ENCODE measurements at places on chromosomes 2 and 18.

- peak; percentile 20 for DNase-seq
Observed at GRCh38 chr2:188046437-188046836, 245.2 kb upstream of the GULP1 start.

DNA sequence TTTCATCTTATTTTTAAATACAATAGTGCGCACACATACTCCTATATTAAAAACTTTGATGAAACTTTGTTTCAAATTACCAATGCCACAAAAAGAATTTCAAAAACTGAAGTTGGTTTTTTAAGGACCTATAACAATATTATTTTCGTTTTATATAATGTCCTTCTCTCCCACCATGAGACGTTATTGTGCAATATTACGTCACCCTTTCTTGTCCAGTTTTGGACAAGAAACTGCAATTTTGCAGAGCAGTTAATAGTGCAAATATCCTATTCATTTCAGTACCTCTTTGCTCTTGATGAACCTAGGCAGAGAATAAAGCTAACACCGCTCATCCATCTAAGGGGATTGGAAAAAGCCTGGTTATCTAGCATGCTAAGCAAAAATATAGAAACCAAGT lies 9.7 kb upstream of the ZNF516 start:
- DNase-seq: no peak

DNA sequence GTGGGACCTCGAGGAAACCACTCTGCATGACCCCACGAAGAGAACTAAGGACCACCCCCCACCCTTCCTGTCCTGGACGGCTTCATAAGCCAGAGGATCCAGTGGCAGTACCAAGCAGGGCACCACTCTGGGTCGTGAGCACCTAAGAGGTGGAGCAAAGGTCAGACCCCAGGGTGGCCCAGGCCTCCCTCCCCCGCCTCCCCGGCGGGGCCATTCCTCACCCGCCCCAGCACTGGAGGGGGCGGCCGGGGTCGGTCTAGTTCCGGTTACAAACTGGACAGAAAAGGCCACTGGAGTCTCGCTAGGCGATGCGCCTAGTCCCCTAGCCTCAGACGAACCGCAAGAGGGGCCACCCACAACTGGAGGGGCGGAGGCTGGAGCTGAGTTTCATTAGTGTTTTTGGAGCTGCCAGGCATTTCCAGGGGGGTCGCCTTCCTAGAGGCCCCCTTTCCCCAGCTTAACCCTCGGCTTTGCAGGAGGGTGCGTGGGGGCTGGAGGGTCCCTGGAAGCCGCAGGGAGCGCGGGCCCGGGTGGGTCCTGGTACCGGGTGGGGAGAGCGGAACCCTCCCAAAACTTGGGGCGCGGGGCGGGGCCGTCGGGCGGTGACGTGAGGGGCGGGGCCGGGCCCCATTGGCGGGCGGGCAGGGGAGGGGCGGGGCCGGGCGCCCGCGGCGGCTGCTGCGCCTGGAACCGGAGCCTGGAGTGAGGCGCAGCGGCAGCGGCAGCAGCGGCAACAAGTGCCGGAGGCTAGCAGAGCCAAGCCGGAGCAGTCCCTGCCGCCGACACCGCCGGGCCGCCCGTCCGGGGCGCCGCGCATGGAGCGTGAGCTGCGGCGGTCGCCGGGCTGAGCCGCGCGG lies at the start of gene B3GNT2:
Gene B3GNT2 (plus strand): TSS at position 695 of the 857 bp plus-strand sequence. CDS start 26,106 bp downstream, outside the sequence.
- DNase-seq: peak; percentile 68

GRCh38 chr18:41072946-41073345 lies 882.1 kb upstream of the PIK3C3 start:
- DNase-seq: no peak

GRCh38 chr2:31314761-31315160 lies 80.8 kb downstream of the EHD3 start:
- DNase-seq: no peak

- no peak for DNase-seq
Observed at GRCh38 chr2:168470320-168471162, 14.5 kb downstream of the CERS6 start.

DNA sequence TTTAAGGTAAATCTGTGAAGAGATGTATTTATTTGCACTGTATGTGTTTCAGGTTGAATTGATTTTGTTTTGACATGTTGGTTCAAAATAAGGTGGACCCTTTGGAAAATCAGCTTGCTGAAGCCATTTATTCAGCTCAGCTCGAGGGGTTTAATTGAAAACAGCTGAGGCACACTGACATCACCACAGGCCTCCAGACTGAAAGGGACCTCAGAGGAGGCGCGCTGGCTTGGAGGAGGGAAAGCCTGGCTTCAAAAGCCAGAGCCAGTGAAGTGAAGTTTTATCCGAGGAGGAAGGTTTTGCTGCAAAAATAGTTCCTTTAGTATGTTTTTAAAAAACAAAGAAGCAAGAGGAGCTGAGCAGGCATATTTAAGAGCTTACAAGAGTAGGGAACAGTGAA lies 26.9 kb upstream of the DNMT3A start:
- DNase-seq: no peak

DNA sequence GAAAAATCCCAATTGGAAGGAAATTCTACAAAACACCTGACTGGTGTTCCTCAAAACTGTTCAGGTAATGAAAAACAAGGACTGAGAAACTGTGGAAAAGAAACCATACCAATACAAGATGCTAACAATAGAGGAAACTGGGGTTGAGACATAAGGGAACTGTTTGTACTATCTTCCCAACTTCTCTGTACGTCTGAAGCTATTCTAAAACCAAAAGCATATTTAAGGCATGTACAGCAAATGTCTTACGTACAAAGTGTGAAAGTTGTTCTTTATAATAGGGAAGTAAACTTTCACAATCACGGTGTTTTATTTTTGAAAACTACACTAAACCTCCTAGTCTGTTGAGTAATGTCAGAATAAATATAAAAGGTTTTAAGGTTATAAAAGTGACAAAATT lies 776.1 kb upstream of the RAB6C start:
- no peak for DNase-seq

DNA sequence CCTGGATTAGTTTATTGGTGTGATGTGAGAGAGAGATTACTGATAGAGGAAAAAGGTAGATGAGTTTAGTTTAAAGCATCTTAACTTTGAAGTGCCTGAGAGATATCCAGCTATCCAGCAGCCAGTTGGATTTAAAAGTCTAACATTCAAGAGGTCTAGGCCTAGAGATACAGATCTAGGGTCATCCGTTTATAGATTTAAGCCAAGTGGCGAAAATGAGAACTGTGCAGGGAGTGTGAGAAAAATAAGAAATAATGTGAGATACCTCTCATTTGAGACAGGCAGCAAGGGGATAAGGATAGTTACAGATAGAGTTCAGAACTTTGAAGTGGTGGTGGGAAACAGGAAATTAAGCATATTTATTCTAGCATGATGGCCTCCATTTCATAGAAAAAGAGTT lies 5.3 kb upstream of the ORC2 start:
- DNase-seq: no peak

GRCh38 chr2:199875400-199875799 lies 24.4 kb upstream of the FTCDNL1 start:
- DNase-seq: no peak

DNA sequence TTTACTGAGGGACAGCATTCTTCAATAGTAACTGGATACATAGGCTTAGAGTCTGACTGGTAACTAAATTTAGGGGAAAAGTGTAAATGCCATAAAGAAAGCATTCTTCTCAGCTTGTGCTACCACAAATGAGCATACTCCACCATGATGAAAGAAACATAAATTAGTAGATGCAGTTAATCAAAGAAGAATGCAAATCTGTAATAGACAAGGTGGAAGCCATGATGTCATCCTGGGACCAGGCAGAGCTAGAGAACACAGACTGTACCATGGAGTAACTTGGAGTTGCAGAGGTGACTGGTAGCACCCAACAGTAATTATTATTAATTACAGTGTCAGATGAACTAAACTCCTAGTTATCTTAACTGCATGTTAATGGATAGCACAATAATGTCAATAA lies 51.7 kb downstream of the RBKS start:
- DNase-seq: no peak

DNA sequence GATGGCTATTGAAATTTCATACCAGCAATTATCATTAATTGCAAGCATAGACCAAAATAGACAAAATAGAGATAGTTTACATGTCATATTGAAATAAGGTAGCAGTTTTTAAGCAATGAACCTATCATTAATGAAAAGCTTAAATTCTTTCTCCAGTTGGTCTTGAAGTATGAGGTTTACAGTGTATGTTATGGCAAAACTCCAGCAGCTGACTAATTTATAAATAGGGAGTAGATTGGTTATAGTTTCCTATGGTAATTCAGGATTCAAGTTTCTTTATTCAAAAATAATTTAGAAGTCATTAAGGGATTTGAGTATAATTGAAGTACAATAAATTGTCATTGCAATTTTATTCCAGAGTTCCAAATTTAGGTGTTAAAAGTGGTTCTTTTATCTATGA lies 69.6 kb upstream of the COL5A2 start:
- DNase-seq: peak; percentile 56

DNA sequence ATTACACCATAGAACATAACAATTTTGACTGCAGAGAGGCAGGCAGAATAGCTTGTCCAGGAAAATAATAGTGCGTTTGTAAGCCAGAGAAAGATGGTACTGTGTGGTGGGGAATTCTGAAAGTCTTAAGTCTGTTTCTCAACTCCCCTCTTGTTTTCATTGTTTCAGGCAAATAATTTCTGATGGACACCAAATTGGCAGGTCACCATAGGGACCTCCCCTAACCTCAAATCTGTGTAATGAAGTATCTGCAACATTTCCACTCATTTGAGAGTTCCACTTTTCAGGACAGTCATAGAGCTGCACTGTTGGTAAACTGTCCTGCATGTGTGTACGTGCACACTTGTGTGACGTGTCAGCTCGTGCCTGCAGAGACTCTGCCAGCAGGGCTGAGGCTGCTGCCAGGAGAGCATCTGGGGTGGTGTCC lies 195.6 kb downstream of the AGAP1 start:
- DNase-seq: no peak

GRCh38 chr2:233639860-233640259 lies 3.6 kb downstream of the UGT1A10 start:
- DNase-seq: no peak

- DNase-seq: no peak
Observed at GRCh38 chr2:6196449-6196848, 504.3 kb downstream of the SOX11 start.
